T1000 (cell line): ENCODE measurements at places on chromosomes 7 and 10.

DNA sequence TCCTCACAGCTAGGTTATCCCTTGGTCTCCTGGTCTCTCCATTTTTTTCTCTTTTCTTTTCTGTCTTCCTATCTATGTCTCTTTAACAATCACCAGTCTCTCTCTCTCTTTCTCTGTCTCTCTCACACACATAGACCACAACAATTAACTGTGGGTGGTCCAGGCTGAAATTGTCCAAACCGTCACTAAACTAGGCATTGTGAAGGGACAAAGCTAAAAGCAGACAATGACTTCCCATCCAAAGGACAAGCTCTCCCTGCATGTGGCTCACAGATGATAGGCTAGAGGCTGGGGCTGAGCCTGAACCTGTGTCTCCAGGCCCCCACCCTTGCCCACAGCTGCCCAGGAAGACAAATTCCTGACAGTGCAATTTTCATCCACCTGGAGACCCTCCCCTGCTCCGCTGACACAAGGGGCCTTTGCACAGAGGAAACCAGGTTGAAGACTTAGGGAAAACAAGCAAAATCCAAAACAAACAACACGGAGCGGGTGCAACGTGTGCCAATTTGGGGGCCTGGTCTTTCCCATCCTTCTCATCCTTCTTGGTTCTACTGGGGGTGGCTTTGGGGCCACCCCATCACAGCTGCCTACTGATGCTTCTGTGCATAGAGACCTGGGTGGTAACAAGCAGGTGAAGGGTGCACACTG is 755.4 kb downstream of the GRID1 start:
- DNase-seq = no peak

GRCh38 chr7:17502213-17503060 is 204.0 kb downstream of the AHR start:
- no peak for DNase-seq

- DNase-seq = no peak
These were observed 15.0 kb upstream of the PDLIM1 start for GRCh38 chr10:95305606-95306317.

DNA sequence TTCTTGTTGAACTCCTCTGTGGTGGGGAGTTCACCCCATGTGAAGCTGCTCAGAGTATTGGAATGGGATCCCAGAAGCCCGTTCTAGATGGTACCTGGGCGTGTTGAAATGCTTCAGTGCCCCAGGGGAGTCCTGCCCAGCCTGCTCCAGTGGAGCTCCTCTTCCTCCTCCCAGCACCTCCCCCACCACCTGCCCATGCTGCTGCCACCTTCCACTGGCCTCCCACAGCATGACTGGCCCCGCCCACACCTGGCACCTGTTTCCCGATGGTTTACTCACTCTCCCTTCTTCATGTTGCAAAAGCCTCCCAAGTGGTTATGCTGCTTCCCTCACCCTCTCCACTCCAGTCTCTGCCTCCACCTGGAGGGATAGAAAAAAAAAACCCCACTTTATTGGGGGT is 32.2 kb upstream of the PCBD1 start:
- DNase-seq = no peak

- DNase-seq = no peak
These were observed 56.3 kb downstream of the PRKAR2B start for GRCh38 chr7:107100824-107101223.

DNA sequence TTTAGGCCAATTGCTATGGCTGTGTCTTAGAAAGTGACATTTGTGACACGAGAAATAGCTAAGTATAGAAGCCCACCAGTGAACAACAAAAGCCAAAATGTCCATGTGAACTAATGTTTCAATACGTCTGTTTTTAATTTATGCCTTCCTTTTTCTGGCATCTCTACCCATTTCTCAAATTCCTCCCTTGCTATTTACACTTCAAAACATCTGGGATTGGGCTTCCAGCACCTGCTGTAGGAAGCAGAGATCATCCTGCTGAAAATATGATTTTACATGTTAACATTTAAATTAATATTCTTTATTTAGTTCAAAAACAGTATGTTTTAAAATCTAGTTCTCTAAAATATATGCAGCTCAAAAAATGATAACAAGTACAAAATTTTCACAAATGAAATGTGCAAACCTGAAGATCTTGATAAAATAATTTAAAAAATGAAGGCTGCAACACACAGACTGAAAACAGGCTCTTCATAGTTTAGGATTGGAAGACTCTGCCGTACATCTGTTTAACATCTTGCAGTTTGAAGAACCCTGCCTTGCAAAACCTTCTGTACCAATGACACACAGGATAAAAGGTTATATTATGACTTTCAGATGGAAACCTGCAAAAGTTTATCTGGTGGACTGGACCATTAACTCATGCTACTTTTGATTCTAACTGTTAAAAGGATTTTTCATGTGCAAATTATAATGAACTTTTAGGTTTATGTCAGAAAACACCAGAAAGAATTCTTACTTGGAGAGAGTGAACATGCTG is 408.4 kb downstream of the SUGCT start:
- no peak for DNase-seq

- DNase-seq = no peak
These were observed 99.6 kb upstream of the ZNF438 start for GRCh38 chr10:31131251-31131650.

DNA sequence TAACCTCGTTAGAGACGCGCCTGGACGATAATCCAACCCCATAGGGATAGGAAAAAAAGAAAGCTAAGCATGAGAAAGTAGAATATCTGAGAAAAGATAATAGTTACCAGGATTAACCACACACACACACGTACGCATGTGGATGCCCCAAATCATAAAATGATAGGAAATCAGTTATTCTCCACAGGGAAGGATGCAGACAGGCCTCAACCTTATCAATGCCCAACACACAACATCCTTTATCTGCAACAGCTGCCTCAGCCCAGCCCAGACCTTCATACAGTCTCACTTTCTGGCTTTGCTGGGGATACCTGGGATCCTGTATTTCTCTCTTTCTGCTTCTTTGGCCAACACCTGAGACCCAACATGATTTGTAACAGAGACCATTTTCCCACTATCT is 123.0 kb downstream of the NOC3L start:
- DNase-seq = no peak

DNA sequence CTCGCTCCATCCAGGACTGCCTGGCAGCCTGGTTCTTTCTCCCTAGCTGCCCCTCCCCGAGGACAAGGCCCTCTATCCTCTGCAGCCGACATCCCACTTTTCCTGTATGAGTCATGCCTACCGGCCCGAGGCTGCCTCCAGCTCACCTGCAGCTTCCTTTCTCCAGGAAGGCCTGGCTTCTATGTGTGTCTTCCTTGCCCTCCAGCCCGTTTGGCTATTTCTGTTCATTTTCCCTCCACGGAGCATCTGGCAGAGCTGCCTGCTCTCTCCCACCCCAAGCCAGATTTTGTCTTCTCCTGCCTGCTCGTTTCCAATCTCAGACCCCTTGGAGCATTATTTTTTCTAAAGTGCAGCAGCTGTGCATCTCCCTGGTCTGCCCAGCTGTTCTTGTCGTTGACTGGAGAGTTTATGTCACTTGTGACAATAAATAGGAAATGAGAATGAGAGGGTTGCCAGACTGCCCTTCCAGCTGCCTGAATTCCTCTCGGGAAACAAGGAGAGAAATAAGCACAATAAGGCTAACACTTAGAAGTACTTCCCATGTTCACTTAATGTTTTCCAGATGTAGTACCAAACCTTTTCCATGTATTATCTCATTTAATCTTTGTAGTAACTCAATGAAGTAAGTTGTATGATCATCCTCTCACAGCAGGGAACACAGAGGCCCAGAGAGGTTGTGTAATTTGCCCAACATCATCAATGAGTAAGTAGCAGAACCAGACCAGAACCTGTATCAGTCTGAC is 19.7 kb downstream of the UBTD1 start:
- no peak for DNase-seq

DNA sequence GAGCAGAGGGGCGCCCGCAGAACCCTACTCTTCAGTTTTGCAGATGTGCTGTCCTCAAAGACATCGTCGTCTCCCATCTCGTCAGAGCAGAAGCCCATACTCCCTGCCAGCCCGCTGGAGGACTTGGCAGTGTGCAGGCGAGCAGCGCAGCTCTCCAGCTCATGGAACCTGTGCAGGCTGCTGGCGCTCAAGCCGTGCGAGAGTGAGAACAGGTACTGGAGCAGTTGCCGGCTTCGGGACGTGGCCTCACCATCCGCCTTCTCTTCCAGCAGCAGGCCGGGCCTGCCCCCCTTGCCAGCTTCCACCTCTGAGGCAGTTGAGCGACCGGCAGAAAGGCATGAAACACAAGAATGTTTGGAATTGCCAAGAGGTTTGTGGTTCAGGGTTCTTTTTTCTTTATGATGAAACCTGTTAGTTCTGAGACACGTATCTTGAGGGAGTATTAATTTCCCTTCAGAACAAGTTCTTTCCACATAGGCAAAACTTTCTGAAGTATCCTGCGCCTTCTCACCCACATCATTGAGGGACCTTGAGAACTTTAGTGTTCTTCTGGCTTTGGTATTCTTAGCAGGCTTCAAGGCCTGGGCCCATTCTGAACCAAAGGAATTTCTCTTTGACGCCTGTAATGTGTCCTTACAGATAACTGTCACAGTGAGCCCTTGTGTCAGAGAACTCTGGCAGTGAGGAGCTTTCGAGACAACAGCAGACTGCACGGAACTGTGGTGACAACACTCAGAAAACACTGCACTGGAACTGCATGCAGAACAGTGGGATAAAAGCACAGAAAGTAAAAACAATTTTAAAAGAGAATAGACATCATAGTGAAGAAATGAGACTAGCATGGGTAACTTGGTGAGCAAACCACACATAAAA is 89.5 kb downstream of the ALOX5 start:
- no peak for DNase-seq

- DNase-seq = no peak
These were observed 23.1 kb downstream of the ZNF467 start for GRCh38 chr7:149750122-149750845.

GRCh38 chr10:6542999-6543430 is 37.1 kb downstream of the PRKCQ start:
- DNase-seq = no peak

- no peak for DNase-seq
These were observed 84.0 kb downstream of the SEMA3D start for GRCh38 chr7:85102813-85103350.

DNA sequence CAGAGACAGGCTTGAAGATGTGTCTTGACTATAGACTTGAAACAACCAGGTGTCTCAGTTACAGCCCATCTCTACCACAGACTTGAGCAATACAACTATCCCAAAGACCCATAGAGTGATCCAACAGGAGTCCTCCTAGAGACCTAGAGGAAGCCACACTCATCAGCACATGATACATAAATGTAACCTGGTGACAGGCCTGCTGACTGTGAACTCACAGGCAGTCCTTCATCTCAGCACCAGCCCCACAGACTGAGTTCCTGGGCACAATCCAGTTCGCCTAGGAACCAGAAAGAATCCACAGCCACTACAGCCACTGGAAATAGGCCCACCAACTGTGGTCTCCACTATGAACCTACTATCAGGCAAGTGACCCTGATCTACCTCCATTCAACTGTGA is 121.3 kb downstream of the MACC1 start:
- no peak for DNase-seq

- no peak for DNase-seq
These were observed 196.5 kb downstream of the PARD3 start for GRCh38 chr10:34618611-34619010.

DNA sequence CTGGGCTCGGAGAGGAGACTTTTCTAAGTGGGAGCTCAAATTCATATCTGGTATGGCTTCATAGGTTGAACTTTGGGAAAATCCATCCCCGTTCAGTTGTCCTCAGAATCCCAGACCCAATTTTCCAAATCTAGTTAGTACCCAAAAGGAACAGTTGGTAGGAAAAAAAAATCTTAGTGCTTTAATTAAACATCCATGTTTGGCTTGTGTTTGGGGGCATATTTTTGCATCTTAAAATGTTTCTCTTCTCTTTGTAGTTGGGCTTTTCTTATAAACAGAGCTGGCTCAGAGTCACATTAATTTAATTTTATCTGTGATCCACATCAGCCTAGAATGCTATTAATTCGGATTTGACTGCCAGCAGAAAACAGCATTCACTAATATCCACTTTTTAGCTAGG is 165.9 kb downstream of the BUB3 start:
- no peak for DNase-seq

GRCh38 chr7:119415682-119416081 is 857.3 kb upstream of the KCND2 start:
- DNase-seq = no peak

DNA sequence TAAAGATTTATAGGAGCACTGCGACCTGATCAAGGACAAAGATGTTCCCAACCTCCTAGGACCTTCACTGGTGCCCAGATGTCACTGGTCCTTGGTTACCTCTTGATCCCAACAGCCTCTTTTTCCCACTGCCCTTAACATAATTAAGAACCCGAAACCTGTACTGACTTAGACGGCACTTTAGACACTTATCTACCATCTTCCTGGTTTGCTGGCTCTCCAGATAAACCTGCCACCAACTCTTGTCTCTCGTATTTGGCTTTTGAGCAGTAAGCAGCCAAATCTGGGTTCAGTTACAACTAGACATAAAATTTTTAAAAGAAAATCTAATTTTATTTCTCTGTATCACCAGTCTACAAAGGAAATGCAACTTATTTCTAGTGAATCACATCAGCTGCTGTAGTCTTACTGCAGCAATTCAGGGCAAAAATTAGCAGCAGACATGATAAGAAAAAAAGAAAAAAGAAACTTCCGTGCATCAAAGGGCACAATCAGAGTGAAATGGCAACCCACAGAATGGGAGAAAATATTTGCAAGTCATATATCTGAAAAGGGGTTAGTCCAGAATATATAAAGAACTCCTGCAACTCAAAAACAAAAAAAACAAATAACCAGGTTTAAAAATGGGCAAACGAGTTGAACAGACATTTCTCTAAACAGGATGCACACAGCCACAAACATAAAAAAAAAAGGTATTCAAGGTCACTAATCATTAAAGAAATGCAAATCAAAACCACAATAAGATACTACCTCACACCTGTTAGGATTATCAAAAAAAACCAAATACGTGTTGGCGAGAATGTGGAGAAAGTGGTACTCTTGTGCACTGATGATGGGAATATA is 9.4 kb downstream of the ASB13 start:
- no peak for DNase-seq

DNA sequence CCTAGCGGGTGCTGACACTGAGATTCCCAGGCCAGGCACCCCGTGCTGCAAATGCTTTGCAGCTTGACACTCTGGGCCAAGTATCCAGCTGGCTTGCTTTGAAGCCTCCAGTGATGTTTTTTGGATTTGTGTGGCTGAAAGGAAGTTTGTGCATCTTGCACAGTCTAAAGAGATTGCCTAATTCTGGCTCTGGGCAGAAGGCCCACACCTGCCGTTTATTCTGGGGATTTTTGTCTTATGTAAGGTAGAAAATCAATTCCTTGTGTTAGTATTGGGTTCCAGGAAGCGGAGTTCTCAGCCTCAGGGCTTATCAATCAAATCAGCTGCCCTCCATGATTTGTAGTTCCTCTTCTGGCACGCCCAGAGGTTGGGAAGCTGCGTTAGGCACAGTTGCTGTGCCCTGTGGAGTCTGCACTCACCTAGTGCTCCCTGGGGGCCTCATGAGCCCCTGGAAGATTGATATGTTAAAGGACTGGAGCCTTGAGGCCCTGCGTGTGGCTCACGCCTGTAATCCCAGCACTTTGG is 8.4 kb upstream of the PURB start:
- DNase-seq = no peak

GRCh38 chr10:95312257-95312656 is 21.5 kb upstream of the PDLIM1 start:
- DNase-seq = no peak

- no peak for DNase-seq
These were observed 49.3 kb upstream of the PLEKHA1 start for GRCh38 chr10:122325235-122325634.

GRCh38 chr7:1536743-1537534 is 6.4 kb downstream of the MAFK start:
- peak; percentile 95 for DNase-seq

GRCh38 chr10:48594371-48594770 is 10.5 kb downstream of the ARHGAP22 start:
- no peak for DNase-seq
